ACHN (cell line): ENCODE measurements at places on chromosomes 16 and 17.

GRCh38 chr16:50681021-50681885 is at the start of gene SNX20:
SNX20 (minus strand) TSS chr16:50681312; CDS start chr16:50677526, 3,786 bp downstream.
- no peak for DNase-seq

DNA sequence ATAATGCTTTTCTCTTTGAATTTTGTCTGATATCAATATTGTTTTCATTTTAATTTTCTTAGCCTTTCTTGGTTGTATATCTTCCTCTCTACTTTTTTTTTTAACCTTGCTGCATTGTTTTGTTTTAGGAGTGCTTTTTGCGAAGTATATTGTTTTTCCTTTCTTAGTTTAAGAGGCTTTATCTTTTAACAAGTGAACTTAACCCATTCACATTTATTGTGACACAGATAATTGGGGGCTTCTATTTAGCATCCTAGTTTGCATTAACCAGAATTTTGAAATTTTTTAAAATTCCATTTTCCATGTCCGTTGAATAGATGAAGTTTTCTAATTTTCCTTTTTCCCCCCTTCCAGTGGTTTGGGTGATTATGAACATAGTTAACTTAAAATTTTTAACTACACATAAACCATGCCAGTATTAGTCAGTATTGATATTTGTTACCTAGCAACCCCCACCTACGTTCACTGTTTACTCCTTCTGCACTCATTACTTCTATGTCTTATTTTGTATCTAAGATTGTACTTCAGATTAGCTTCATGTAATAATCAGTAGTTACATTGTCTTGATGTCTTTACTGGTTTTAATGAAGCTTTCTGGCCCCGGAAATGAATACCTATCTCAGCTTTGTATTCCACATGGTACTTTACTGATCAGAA is 44.4 kb downstream of the TNRC6A start:
- DNase-seq, result no peak

DNA sequence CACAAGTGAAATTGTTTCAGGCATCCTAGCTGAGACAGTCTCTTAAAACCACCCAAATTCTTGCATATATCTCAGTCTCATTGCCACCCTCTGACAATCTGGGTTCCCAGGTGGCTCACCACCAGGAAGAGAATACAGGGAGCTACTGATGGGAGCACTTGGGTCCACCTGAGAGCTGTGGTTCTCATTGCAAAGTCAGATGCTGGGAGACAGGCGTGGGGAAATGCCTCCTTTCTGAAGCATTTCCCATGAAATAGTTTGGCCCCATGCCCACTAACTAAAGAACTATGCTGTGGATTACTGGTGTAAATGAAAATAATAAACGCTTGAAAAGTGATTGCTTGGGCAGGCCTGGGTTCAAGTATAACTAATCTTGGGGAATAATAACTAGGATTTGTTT is 70.3 kb downstream of the CMC2 start:
- DNase-seq, result no peak

DNA sequence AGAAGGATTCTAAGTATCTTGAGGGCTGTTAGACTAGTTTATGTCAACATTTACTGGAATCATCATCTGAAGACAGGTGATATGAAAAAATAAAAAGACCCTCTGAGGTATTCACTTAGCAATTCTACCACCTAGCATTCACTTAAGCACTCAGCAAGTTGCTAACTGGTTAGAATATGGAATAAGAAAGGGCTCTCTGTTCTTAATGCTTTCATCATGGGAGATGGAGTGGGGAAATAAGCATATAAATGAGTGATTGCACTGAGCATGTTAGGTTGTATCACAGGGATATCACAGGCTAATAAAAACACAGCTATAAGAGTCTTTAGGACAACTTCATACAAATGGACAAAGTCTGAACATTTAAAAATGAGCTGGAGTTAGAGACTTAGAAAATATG is 1238.8 kb downstream of the CDH11 start:
- DNase-seq, result no peak

- DNase-seq, result no peak
Measured at GRCh38 chr16:69349536-69349935, 2.0 kb downstream of the TMED6 start.

DNA sequence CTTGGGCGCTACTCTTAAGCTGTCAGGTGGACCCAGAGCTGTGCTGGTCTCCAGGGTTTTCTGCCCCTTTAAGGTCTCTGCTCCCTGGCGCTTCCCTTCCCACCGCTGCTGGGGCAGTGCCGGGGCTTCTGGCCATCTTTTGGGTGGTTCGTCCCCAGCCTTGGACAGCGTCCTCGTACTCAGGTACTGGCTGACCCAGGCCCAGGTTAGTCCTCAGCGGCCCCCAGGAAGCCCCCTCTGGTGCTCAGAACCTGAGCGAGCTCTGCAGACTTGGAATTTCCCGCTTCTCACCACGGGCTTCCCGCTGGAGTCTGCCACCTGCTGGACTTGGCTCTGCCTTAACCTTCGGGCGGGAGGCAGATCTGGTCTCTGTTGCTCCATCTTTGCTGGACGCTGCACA is 94.1 kb upstream of the ZNF750 start:
- DNase-seq, result no peak

DNA sequence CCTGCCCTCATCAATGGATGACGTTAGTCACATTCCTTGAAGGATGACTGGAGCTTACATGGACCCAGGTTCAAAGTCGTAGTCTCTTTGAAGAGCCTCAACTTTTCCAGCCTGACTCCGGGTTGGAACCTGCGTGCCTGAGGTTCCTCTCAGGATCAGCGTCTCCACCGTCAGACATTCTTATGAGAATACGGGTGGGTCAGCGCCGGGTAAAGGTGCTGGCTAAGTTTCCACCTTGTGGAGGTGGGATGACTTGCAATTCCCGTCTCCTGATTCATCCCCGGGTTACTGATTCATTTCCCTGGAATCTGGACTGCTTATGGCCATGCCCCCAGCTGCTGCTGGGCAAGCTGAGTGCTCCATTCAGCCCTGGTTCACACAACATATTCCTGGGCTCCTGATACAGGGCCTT is 38.9 kb upstream of the CMIP start:
- peak; percentile 99 for DNase-seq

DNA sequence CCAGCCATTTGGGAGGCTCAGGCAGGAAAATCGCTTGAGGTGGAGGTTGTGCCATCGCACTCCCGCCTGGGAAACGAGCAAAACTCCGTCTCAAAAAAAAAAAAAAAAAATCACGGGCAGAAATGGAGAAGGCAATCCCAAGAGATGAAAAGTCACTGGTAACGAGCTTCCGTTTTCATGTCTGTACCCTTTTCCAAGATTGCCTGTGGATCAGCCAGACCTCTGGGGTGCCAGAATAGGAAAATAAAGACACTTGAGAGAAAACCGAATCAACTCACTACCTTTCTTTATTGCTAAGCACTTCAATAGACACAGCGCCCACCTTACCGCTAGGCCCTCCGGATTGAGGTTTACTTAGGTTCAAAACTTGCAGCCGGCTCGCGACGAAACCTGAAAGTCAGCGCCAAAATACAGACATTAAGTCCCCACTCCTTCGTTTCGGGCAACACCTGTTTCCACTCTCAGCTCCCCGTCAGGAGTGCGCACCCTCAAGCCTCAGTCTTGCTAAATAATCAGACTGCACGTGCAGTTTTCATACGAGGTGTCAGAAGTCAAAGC is 970 bp upstream of the TRAF7 start:
- DNase-seq, result peak; percentile 21

- DNase-seq, result no peak
Measured at GRCh38 chr16:2955779-2956578, 8.1 kb upstream of the KREMEN2 start.

DNA sequence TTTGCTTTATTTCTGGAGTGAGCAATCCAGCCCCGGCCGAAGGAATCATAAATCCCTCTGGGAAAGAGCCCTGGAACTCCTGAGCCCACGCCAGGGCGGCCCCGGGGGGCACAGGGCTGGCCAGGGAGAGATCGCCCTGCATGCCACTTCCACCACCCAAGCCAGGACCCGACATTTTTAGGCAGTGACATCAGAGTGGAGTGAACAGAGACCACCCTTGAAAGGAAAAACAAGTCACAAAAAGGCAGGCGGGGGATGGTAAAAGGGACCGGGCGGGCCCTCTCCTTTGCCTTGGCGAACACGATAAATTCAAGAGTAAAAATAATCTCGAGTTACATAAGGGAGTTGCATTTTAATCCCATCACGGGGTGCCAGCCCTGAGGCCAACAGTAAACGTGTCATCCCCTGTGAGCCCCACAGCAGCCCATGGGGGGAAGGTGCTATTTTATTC is 284.1 kb downstream of the C16orf95 start:
- DNase-seq, result no peak

DNA sequence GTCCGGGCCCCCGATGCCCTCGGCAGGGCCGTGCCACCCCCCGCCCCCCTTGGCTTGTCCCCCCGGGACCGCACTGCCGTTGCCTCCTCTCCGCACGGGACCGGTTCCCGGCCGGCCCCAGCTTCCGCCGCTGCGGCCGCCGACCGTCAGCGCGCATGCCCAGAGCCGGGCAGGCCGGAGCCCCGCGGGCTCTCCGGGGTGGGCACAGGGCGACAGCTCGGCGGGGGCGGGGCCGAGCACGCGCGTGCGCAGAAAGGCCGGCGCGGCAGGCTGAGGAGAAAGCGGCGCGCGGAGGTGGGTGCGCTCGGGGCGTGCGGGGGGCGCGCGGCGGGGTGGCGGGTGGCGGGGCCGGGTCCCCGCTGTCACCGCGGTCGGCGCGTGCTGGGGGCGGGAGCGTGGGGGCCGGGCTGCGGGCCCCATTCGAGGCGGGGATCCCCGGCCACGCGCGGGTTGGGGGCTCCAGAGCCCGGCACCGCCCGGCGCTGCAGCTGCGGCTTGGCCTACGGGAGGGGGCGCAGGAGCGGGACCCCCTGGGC is at the start of gene TBC1D24:
Gene TBC1D24 (plus strand): TSS at position 251 of the 536 bp plus-strand sequence. CDS start 21,022 bp downstream, outside the sequence.
- DNase-seq, result peak; percentile 90

GRCh38 chr16:57563487-57563750 is 21.0 kb downstream of the ADGRG5 start:
- no peak for DNase-seq

DNA sequence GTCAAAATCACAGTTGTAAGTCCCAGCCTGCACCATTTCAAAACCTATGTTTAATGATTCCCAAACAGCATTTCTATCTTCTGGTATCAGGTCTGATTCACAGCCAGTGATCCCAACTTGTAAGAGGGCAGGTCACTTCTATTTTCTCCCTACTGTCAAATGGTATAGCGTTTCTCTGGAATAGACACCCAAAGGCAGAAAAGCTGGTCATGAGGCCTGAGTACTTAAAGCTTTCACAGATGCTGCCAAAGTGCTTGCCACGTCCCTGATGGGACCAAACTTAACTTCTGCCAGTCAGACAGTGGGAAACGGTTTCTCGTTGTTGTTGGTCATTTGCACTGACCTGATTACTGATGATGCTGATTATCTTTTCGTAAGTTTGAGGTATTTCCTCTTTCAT is 43.4 kb downstream of the CYTH1 start:
- DNase-seq, result no peak

- DNase-seq, result no peak
Measured at GRCh38 chr16:87840271-87840978, 28.9 kb downstream of the SLC7A5 start.

GRCh38 chr16:14357328-14357727 is 272.7 kb downstream of the PARN start:
- no peak for DNase-seq

- DNase-seq, result no peak
Measured at GRCh38 chr16:4692460-4693295, 684 bp upstream of the NUDT16L1 start.

GRCh38 chr17:5785867-5786509 is 201.7 kb upstream of the NLRP1 start:
- peak; percentile 64 for DNase-seq

- DNase-seq, result no peak
Measured at GRCh38 chr17:66562119-66562518, 259.7 kb downstream of the PRKCA start.

- no peak for DNase-seq
Measured at GRCh38 chr17:78249074-78249817, 17.8 kb downstream of the TMEM235 start.

- no peak for DNase-seq
Measured at GRCh38 chr16:63527404-63527803, 1491.2 kb upstream of the CDH8 start.

- no peak for DNase-seq
Measured at GRCh38 chr17:62098623-62099231, 33.6 kb upstream of the MED13 start.

DNA sequence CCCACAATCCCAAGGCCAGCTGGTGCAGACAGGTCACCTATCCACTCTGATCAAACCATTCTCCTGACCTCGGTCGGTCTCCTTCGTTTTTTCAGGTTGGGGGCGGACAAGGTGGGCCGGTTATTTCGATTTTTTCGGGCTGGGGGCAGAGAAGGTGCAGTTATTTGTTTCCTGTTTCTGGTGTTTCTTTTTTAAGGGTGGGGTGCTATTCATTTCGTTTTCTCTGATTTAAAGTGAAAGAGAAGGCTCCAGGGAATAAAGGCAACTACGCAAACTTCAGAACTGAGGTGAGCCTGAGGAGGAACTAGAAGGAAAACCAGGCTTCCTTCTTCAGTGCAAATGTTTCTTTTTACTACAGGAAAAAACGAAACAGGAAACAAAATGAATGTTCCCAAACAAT is 64.8 kb downstream of the ANKRD11 start:
- no peak for DNase-seq

DNA sequence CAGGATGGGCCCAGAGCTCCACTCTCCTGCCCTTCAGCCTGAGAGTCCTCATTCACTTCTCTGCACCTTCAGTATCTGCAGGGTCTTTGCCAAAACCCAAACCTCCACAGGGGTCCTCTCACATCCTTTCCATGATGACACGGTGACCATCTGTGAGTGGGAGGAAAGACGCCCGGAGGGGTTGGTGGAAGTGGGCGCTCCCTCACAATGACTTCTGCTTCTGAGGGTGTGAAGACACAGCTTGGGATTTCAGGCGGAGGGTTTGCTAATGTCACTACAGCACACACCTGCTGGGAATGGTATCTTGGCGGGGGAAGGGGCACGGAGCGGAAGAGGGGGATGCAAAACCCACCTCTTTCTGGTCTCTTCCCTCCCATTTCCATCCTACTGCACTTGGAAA is 115.1 kb upstream of the SDK2 start:
- no peak for DNase-seq

DNA sequence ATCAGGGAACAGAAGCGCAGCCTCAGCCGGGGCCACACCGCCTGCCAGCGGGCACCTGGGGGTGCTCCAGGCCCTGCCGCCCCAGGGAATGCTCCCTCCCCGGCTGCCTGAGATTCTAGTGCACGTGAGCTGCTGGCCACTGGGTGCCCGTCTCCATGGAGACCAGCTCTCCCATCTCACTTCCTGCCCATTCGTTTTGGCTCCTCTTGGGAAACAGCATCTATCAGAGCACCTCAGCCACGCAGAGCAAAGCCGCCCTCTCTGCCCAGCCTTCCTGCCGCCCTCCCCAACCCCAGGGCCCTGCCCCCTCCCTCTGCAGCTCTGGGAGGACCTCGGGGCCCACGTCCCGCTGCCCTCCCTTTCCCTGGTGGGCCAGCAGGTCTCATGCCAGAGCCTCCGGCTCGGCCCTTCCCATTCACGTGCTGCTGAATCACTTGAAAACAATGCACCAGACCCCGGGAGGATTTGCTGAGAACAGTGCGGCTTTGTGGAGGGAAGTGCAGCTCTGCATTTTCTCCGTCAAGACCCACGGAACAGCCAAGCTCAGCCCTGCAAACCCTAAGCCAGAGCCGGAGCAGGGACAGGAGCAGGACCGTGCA is 19.4 kb downstream of the CEP295NL start:
- DNase-seq, result peak; percentile 94
